Central memory CD8-positive, alpha-beta T cell (primary cell): ENCODE measurements at places on chromosomes 7 and 10.

GRCh38 chr7:74307738-74308505 lies 18.7 kb downstream of the CLIP2 start:
- DNase-seq = no peak

DNA sequence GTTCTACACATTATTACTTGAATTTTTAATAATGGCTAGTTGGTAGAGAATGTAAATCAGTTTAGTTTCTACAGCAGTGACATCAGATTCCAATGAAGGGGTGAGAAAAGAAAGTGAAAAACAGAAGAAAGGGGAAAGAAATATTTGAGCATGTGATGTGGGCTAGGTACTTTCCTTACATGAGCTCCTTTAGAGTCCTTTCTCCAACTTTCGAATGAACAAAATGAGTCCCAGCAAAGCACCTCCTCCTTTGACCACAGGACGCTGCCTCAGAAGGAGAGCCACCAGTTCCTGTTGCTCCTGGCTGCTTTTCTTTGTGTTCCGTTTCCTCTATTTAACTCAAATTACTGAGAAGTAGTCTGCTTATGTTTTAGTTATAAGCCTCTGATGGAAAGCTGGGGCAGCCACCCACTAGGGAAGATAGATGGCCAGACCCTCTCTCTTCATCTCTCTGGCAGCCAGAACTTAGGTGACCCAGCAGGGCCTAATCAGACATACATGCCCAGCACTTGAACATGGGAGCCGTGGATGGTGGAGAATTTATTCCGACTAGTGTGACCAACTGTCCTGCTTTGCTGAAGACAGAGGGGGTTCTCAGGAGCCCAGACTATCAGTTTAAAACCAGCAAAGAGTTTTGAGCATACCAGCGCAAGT lies 82.4 kb upstream of the NME8 start:
- DNase-seq = no peak

DNA sequence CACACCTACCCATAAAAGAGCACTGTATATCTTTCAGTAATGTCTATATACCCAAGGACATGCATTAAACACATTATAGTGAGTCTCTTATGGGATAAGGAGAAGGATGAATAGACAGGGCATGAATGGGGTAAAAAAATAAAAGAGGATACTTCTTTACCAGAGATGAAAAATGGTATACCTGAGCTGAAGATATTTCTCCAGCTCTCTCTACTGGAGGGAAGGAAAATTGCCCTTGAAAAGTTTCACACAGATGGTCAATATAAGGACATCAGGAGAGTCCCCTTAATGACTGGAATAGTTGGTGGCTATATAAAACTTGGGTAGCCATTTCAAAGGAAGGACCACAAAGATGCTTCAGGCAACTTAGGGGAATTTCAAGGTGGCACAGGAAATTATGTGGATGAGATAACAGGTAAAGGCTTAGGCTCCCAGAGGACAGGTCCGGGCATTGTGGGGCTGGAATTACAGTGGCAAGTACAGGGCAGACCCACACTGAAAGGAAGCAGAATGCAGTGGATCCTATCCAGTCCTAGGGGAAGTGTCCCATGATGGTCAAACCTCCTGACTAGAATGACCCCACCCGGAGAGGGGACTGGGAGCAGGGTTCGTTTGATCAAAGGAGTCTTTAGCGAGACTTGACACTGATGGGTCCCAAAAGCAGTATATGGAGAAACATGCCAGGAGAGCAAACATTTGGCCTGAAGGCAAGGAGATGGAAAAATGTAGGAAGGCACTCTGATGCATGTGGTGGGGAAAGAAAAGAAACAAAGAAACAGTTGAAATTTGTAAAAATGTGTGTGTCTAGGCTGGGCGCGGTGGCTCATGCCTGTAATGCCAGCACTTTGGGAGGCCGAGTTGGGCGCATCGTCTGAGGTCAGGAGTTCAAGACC lies 35.6 kb downstream of the PLAU start:
- DNase-seq = no peak

DNA sequence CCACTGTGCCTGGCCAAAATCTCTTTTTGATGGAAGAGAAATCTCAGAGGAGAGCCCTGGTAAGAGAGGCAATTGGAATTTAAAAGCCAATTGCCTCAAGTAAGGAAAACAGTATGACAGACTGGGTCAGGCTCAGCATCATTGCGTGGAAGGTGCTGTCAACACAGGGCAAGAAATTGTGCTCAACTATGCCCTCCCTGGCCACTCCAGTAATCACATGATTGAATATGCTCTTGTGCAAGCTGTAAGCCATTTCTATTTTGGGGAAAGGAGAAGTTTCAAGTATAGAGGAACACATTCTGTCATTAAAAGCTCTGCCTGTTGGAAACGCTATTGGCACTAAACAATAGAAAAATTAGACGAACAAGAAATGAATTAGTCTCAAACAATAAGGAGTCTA lies 1127.7 kb downstream of the REEP3 start:
- no peak for DNase-seq

- no peak for DNase-seq
Observed at GRCh38 chr7:109745677-109746410, 1176.2 kb downstream of the DNAJB9 start.

GRCh38 chr10:6247041-6247712 lies 44.4 kb downstream of the PFKFB3 start:
- DNase-seq = no peak

GRCh38 chr7:155490697-155491628 lies 33.0 kb downstream of the EN2 start:
- DNase-seq = no peak

GRCh38 chr10:77212632-77213031 lies 425.0 kb downstream of the KCNMA1 start:
- no peak for DNase-seq
